ENCODE measurements at places on chromosomes 4 and X.

DNA sequence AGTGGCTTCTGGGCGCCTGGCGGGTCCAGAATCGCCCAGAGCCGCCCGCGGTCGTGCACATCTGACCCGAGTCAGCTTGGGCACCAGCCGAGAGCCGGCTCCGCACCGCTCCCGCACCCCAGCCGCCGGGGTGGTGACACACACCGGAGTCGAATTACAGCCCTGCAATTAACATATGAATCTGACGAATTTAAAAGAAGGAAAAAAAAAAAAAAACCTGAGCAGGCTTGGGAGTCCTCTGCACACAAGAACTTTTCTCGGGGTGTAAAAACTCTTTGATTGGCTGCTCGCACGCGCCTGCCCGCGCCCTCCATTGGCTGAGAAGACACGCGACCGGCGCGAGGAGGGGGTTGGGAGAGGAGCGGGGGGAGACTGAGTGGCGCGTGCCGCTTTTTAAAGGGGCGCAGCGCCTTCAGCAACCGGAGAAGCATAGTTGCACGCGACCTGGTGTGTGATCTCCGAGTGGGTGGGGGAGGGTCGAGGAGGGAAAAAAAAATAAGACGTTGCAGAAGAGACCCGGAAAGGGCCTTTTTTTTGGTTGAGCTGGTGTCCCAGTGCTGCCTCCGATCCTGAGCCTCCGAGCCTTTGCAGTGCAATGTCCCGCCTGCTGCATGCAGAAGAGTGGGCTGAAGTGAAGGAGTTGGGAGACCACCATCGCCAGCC lies at the start of gene ATOH1:
ATOH1 (plus strand) TSS at position 422 of the 663 bp plus-strand sequence; CDS start at position 596, 174 bp downstream.
- peak; percentile 28 for DNase-seq

GRCh38 chr4:102815981-102816380 lies 11.4 kb downstream of the UBE2D3 start:
- no peak for DNase-seq

DNA sequence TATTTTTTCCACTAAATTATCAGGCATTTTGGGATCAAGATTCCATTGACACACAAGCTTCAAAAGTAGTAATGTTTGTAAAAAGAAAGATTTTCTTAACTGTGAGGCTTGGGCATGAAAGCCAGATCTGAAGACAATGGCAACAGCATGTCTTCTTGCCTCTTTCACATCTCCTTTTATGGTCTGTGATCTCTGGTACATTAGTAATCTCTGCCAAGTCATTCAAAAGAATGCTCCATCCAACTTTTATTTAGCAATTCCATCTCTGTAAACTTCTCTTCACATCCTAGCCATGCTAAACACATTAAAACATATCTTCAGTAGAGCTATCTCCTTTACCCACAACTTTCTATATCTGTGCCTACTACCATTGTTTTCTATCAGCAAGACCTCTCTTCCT lies 465.4 kb downstream of the FAT4 start:
- no peak for DNase-seq

GRCh38 chr4:4289055-4289454 lies 899 bp downstream of the LYAR start:
- peak; percentile 16 for DNase-seq

DNA sequence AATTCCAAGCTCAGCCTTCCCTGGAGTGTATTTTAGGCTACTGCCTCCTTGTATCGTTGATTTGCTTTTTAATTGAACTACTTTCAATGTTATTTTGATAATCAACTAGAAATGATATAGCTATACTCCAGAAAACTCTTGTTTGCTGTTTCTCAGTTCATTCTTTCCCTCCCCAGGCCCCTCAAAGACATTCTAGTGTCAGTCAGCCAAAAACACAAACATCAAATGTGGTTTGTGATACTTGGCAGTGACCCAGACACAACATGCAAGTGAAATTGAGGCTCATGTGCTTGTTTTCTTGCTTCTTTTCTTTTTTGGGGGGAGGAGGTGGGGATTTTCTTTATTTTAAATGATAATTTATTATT lies 7.6 kb downstream of the FAT4 start:
- DNase-seq = no peak

DNA sequence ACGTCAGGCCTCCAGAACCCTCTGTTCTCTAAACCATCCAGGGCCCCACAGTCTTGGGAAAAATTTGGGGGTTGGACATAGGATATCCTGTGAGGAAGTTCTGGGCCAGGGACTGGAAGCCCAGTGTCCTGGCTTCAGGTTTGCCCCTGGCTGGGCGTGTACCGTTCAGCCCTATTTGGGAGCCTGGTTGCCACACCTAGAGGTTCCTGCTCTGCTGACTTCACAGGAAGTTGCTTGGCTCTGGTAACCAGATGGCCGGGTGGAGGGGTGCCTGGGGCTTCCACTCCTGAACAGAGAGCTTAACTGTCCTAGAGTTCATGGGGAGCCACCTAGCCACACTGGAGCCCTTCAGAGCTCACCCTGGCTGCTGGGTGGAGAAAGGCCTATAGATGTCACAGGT lies 1.1 kb downstream of the TAFAZZIN start:
- DNase-seq = no peak

GRCh38 chrX:40097504-40098263 lies at the start of gene BCOR:
TSS of gene BCOR (minus strand) at chrX:40097958. CDS start at chrX:40077929, 20,029 bp downstream.
- peak; percentile 66 for DNase-seq

DNA sequence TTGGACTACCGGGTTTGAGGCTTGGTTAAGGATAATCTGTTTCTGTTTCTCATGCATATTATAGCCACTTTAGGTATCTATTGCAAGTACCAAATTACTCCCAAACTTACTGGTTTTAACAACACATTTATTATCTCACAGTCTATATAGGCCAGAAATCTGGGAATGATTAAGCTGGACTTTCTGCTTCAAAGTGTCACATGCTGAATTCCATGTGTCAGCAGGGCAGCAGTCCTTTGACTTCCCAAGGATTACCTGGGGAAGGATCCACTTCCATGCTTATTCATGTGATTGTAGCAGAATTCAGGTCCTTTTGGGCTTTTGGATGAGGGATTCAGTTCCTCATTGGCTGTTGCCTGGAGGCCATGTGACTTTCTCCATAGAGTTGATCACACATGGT lies 349.0 kb upstream of the TRAM1L1 start:
- DNase-seq = no peak

GRCh38 chr4:8643441-8643840 lies 50.9 kb downstream of the CPZ start:
- DNase-seq = no peak

GRCh38 chr4:63036159-63036866 lies 1372.9 kb downstream of the TECRL start:
- no peak for DNase-seq

DNA sequence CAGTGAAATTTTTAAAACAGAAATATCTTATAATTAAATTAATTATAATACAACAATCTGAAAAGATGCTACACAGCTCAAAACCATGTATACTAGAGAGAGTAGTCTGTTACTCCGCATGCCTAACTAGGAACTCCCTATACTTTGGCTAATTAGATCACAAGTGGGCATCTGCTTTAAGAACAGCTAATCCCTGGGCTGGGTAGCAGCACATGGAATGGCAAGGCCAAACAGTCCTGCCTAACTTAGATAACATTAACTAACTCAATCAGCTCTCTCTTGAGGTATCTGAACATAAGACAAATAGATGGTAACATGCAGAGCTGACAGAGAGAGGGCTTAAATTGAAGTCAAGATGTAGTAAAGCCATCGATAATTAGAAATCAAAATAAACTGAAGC lies 9.9 kb downstream of the CHIC2 start:
- DNase-seq = no peak

DNA sequence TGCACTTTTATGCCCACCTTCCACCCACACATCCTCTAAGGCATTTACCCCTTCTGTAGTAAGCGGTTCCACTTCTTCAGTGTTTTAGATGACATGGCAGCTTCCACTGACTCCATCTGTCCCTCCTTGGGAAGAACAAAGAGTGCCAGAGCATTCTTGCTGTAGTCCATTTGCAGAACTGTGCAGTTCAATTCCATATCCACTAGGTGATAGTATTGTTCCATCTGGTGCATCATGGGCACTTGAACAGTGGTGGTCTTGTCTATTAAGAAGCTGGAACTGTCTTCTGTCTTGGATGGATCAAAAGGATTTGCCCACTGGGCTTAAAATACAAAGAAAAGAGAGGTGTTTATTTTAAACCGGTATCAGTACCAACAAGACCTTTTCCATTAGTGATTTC lies 3.5 kb downstream of the SERPINA7 start:
- no peak for DNase-seq
